ENCODE measurements at places on chromosomes 7 and 10.

DNA sequence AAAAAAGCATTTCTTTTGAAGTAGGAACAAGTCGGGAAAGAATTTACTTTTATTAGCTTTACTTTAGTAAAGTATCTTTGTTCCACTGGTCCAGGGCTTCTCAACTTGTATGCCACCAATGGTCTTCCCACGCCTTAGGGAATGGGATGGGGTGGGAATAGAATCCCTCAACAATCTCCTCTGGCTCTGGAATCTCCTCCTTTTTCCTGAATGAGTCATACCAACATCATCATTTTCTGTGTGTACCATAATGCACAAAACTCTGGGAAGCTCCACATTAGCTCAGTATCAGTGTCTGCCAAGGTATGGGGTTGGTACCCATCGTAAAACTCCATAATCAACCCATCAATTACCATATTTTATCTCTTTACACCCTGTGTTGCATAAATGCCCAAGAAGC is 159.4 kb upstream of the BMPER start:
- DNase-seq = no peak

DNA sequence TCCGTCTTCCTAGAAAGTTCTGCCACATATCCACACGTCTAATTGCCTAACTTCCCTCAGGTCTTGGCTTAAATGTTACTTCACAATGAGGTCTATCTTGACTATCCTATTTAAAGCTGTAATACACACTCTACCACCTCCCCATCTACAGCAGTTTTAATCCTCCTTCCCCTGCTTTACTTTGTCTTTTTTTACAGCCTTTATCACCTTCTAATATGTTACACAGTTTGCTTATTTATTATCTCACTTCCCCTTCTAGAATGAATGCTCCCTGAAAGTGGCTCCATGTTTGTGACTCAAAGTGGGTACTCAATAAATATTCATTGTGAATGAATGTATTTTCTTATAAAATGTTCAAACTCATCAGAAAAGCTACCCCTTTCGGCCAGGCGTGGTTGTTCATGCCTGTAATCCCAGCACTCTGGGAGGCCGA is 13.6 kb upstream of the MICU1 start:
- no peak for DNase-seq

DNA sequence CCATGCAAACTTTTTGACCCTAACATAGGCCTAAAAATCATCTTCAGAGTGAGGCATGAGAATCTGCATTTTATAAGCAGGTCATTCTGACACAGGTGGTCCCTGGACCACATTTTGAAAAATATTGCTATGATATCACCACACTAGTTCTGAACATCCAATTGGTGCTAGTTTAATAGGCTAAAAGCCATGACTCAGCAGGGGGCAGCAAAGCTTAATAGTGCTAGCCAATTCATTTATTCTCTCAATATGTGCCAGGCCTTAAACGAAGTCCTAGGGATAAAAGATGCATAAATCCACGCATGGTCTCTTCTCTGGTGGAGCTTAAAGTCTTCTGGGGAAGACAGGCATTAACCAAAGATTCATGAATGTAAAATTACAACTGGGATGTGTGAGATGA is 10.2 kb upstream of the SLC25A28 start:
- DNase-seq = no peak

- DNase-seq = no peak
Observed at GRCh38 chr7:151699147-151699927, 177.6 kb downstream of the PRKAG2 start.

DNA sequence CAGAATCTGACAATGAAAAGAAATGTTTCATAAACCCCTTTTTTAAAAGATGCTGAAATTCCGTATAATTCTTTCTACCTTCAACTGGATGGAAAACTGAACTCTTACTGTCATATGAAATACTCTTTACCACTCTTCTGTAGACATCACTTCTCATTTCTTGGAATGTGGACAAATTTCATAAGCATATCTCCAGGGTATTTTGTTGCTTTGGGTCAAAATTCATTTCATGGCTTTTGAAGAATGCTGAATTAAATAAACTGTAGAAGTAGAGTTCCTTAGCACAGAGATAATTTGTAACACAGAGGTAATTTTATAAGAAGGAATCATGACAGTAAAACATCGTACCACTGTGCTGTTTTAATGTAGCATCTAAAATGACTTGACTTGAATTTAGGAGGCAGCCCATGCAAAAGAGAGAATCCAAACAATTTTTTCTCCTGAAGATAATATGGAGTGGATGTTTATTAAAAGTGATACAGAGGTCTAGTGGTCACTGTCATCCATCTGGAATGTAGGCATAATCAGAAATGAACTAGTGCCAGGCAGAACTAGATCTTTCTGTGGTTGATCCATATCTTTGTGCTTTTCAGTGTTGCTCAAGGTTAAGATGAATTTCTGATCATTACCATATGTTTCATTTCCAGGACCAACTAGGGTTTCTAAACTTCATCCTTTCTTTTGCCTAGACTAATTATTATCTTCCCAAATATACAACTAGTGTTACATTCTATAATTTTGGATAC is 492.0 kb downstream of the KIF20B start:
- DNase-seq = no peak

DNA sequence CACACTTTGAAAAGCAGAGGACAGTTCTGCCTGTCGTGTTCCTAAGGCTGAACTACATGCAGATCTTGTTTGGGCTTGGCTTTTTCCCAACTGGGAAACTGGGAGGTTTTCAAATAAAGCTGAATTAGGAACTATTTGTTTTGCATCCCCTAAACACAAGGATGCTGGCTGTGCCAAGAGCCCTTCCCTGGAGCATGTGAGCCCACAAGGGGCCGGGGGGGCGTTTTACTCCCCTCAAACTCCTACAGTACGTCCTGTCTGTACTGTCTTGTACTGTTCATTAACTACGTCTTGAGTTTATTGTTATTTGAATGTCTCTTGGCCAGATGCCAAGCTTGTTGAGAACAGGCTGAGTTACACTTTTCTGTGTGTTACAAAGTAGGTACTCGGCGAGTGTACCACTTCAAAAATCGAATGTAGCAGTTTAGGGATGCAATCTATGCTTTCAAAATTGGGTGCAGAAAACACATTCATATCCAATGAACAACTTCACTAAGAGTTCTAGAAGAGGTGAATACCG is 94.9 kb downstream of the GFRA1 start:
- no peak for DNase-seq

GRCh38 chr7:27680610-27681009 is 17.9 kb upstream of the HIBADH start:
- no peak for DNase-seq

- no peak for DNase-seq
Observed at GRCh38 chr7:129453510-129454248, 19.4 kb downstream of the STRIP2 start.

Data from DMS 273 treated with DMSO at 0.1 percent for 48 hours (cell line).